ENCODE measurements at places on chromosomes 5 and 9. TPM values are rescaled to one million over a fixed set of nuclear protein-coding genes. Genes with fewer than 3 reads are reported as not detected.

Gene RAB3C
- not detected for total RNA-seq

Gene GFRA3
- total RNA-seq: 1.5 TPM

Gene GCNT1
- 0.28 TPM for total RNA-seq

Gene TMEM215
- total RNA-seq: not detected

Gene CYLC2
- not detected for total RNA-seq

Gene SPINK7
- total RNA-seq: not detected

Gene CFAP77
- total RNA-seq: not detected

Gene EGFLAM
- total RNA-seq: 14.8 TPM

Gene PCDHA12
- 10.0 TPM for total RNA-seq

DNA sequence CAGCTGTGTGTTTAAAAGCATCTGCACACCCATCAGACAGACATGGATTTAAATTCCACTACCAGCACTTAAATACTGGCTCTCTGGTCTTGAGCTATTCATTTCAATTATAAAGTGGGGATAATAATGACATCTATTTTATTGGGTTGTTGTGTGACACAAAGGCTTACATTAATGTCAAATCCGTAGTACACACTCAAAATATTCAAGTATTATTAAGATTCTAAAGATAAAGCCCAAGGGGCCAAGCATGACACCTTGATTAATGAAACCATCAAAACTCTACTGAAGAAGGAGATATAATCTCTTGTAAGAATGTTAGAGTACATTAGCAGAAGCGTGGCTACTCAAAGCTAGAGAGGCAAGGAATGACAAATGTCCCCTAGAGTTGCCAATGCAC lies 743.0 kb downstream of the KCTD16 start:
- no peaks in the 10 kb centered on the region for H3K4me1 ChIP-seq
- H3K4me3 ChIP-seq: no peak overlapping the region
- no peak for DNase-seq
- no peaks in the 10 kb centered on the region for H3K36me3 ChIP-seq

DNA sequence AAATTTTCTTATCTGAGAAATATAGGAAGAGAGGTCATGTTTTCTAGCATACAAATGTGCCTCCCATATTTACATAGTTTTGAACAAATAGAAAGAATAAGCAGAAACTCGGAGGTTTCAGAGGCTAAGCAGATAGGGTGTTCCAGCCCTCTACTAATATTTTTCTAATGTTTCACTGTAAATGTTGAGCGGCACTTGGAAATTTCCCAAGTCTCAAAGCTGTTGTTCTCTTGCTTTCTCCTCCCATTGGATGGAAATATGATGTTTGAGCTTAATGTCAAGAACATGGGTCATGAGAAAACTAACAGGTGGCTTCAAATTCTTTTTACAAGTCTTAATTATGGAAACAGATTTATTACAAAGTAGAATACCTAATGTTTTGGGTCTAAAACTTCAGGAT lies 5.1 kb downstream of the SPINK1 start:
- no peak overlapping the region for H3K4me3 ChIP-seq
- no peaks in the 10 kb centered on the region for H3K36me3 ChIP-seq

DNA sequence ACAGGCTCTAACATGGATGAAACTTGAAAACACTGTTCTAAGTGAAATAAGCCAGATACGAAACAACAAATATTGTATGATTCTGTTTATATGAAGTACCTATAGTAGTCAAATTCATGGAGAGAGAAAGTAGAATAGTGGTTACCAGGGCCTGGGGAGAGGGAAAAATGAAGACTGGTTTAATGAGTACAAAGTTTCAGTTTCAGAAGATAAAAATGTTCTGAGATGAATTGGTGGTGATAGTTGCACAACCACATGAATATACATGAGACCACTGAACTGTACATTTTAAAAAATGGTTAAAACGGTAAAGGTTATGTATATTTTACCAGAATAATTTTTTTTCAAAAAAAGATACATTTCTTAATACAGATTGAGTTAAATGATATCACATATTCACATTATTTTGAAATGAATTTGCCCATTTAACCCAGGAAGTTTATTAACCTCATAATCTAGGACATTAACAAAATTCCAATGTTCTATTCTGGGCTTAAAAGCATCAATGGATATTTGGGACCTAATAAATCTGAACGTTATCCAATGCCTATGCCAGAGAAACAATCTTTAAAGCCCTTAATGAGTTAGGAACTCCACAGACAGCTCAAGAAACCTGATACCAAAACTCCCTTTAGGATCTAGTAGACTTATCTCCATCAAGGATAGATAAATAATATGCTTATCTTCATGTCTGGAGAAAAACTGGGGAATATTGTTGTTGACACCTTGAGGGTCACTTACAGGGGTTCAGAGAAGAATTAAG lies 521.3 kb downstream of the EFNA5 start:
- no peak for DNase-seq
- H3K27ac ChIP-seq: no peak overlapping the region
- H3K36me3 ChIP-seq: no peaks in the 10 kb centered on the region
- no peak overlapping the region for H3K4me3 ChIP-seq

- H3K27me3 ChIP-seq: no peaks in the 10 kb centered on the region
- no peak for DNase-seq
- no peak overlapping the region for H3K4me3 ChIP-seq
Measured at GRCh38 chr9:20832775-20833174, 148.7 kb downstream of the FOCAD start.

- no peaks in the 10 kb centered on the region for H3K36me3 ChIP-seq
- H3K27ac ChIP-seq: no peak overlapping the region
- no peaks in the 10 kb centered on the region for H3K4me1 ChIP-seq
- no peak overlapping the region for H3K4me3 ChIP-seq
- no peaks in the 10 kb centered on the region for H3K27me3 ChIP-seq
Measured at GRCh38 chr5:74361406-74362358, 278.8 kb downstream of the ENC1 start.

DNA sequence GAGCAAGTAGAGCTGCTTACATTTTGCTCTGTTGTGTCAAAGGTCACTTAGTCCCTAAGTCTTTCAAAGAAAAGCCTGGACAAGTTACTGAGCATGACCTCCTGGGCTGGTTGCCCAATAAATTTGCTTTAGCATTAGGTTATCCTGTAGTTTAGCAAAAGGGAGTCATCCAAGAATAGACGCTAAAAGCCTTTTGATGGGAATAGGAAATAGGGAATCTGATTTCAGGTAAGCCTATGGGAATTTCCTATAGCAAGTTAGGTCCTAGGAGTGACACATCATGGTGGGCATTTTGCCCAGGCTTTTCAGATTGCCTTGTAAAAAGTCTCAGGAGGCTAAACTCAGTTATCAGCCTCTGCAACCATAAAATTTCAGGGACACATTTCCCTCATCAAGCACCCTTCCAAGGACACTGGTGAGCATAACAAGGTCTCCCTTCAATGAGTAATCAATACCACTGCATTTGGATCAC lies 67.6 kb upstream of the RANBP3L start:
- no peaks in the 10 kb centered on the region for H3K36me3 ChIP-seq
- no peak overlapping the region for H3K4me3 ChIP-seq
- no peaks in the 10 kb centered on the region for H3K27me3 ChIP-seq
- H3K4me1 ChIP-seq: no peaks in the 10 kb centered on the region
- DNase-seq: no peak

- no peak overlapping the region for H3K4me3 ChIP-seq
- H3K27ac ChIP-seq: no peak overlapping the region
- H3K27me3 ChIP-seq: no peaks in the 10 kb centered on the region
- DNase-seq: no peak
- H3K36me3 ChIP-seq: no peaks in the 10 kb centered on the region
- H3K4me1 ChIP-seq: no peaks in the 10 kb centered on the region
Measured at GRCh38 chr5:124797665-124798087, 51.2 kb upstream of the ZNF608 start.

- no peaks in the 10 kb centered on the region for H3K27me3 ChIP-seq
- no peak for DNase-seq
- peaks cover 4% of the 10 kb centered on the region for H3K4me1 ChIP-seq
- H3K36me3 ChIP-seq: no peaks in the 10 kb centered on the region
- H3K27ac ChIP-seq: peak overlapping the region; percentile 64
- H3K4me3 ChIP-seq: no peak overlapping the region
Measured at GRCh38 chr5:58239045-58239444, 220.8 kb downstream of the PLK2 start.

DNA sequence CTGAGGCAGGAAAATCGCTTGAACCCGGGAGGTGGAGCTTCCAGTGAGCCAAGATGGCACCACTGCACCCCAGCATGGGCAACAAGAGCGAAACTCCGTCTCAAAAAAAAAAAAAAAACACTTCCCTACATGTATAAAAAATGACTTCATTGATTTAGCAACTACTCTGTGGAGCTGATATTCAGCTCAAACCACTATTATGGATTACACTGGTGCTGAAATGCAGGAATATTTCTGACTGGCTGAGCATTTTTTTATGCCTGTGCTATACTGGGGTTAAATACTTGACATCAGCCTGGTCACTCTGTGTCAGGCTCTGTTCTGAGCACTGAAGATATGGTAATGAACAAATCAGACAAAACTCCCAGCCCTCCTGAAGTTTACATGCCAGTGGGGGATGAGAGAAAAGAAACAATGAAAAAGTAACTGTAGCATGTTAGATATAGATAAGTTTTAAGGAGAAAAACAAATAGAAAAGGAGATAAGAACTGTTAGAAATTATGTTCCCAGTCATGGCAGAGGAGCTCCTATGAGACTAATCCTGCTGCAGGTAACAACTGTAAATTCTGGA lies 22.6 kb upstream of the TTC39B start:
- no peak overlapping the region for H3K27ac ChIP-seq
- no peaks in the 10 kb centered on the region for H3K27me3 ChIP-seq
- no peaks in the 10 kb centered on the region for H3K36me3 ChIP-seq
- H3K4me1 ChIP-seq: no peaks in the 10 kb centered on the region

DNA sequence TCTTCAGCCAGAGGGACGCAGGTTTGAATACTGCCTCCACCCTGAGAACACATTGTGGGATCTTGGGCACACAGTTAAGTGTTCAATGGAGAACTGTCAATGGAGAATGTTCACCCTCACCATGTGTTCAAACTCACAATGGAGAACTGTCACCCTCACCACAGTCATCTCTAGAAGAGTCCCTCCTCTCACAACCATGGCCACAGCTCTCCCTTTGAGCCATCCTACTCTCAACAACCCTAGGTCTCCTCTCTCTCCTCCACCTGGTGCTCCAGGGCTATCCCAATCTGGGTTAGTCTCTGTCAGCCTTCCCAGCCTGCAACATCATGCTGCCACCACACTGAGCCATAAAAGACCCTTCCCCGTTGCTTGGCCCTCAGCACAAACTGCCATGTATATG lies 36.3 kb upstream of the HAND1 start:
- H3K36me3 ChIP-seq: no peaks in the 10 kb centered on the region
- no peak overlapping the region for H3K27ac ChIP-seq
- DNase-seq: no peak
- no peaks in the 10 kb centered on the region for H3K4me1 ChIP-seq
- no peaks in the 10 kb centered on the region for H3K27me3 ChIP-seq

- H3K27ac ChIP-seq: no peak overlapping the region
- H3K27me3 ChIP-seq: no peaks in the 10 kb centered on the region
- H3K36me3 ChIP-seq: no peaks in the 10 kb centered on the region
- no peak overlapping the region for H3K4me3 ChIP-seq
- no peak for DNase-seq
- peaks cover 4% of the 10 kb centered on the region for H3K4me1 ChIP-seq
Measured at GRCh38 chr5:36691226-36691625, 84.8 kb downstream of the SLC1A3 start.

DNA sequence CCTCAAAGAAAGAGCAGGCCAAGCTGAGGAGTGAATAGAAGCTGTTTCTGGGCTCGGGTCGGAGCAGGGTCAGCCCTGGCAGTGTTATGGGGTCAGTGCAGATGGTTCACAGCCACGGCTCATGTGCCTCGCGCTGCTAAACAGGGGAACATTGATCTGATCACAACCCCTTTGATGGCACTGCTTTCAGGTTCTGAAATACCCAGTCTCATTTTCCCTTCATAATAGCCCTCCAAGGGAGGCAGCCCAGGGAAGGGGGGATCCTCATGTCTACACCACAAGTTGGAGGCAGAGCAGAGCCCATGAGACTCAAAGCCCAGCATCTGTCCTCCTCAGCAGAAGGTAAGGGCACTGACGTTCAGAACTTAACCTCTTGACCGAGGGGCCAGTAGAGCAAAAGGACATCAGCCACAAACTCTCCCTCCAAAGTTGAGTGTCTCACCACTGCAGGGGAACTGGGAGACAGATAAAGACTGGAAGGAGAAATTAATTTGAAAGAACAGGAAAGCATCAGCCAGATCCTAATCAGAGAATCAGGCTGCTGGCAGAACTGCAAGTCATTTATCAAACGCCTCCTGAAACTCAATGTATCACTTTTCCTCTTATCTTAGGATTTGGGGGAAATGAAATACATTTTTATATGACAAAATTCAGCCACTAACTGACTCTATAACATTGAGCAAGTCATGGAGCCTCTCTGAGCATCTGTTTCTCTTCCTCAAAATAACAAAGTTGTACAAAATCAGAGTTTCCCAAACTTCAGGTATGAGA lies 110.6 kb downstream of the SH3TC2 start:
- no peak overlapping the region for H3K27ac ChIP-seq
- no peaks in the 10 kb centered on the region for H3K27me3 ChIP-seq
- no peaks in the 10 kb centered on the region for H3K36me3 ChIP-seq
- H3K4me1 ChIP-seq: no peaks in the 10 kb centered on the region
- no peak overlapping the region for H3K4me3 ChIP-seq
- DNase-seq: no peak

GRCh38 chr5:95835682-95836385 lies 13.3 kb upstream of the GLRX start:
- H3K27ac ChIP-seq: no peak overlapping the region
- no peak overlapping the region for H3K4me3 ChIP-seq
- H3K36me3 ChIP-seq: no peaks in the 10 kb centered on the region
- no peak for DNase-seq
- peaks cover 5% of the 10 kb centered on the region for H3K4me1 ChIP-seq

DNA sequence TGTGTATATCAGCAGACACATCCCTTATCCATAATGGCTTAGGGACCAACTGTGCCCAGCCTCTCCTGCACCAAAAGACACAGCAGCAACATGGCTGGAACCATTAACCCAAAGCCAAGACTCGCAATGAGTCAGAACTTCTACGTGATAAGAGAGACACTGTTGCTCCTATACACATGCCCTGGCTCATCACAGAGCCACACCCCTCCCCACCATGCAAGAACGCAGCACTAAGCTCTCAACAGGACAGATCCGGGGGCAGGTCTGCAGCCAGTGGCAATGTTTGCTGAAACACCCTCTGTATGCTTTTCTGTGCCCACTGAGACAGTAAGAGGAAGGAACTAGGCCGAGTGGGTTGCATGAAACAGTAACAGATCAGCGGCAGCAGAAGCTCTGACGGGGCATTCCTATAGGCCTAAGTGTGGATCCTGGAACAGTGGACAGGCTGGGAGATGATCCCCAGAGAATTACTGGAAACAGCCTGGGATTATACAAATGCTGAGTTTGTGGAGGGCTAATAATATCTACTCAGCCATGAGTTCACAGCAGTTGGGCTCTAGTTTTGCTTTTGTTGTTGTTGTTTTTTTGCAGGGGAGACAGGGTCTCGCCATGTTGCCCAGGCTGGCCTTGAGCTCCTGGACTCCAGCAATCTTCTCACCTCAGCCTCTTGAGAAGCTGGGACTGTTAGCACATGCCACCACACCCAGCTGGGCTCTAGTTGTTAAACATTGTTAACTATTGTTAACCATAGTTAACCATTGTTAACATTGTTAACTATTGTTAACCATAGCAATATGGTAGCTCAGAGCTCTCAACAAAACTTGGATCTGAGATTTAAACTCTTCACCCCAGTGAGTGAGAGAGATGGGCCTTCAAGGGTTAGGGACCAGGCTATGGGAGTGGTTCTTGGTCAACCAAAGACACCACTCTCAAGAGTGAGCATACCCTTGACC lies 41.0 kb downstream of the B4GALT1 start:
- H3K27me3 ChIP-seq: no peaks in the 10 kb centered on the region
- no peaks in the 10 kb centered on the region for H3K4me1 ChIP-seq
- H3K27ac ChIP-seq: no peak overlapping the region
- no peak for DNase-seq
- no peaks in the 10 kb centered on the region for H3K36me3 ChIP-seq

All from Panc1 (cell line).